Fibroblast of lung (primary cell): ENCODE measurements at places on chromosomes 11 and 22. TPM values are rescaled to one million over a fixed set of nuclear protein-coding genes. Genes with fewer than 3 reads are reported as not detected.

- peaks cover 3% of the 10 kb centered on the region for H3K4me1 ChIP-seq
- no peak overlapping the region for H3K4me3 ChIP-seq
- H3K27me3 ChIP-seq = no peaks in the 10 kb centered on the region
- H3K36me3 ChIP-seq = no peaks in the 10 kb centered on the region
These were observed 24.7 kb downstream of the CELSR1 start for GRCh38 chr22:46512683-46513082.

DNA sequence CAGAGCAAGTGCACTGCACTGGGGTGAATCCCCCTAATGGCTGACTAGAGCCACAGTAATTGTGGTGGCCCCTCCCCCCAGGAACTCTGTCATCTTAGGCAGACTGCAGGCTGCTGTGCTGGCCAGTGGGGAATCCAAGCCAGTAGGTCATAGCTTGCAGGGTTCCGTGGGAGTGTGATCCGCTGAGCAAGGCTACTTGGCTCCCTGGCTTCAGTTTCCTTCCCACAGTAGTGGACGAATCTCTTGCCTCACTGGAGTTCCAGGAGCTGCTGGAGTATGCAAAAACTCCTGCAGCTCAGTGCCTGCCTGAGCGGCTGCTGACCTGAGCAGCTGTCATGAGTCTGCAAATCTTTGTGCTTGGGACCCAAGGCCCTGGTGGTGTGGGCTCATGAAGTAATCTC lies 13.2 kb downstream of the OOSP3 start:
- no peak overlapping the region for H3K4me3 ChIP-seq
- H3K27ac ChIP-seq = no peak overlapping the region
- no peaks in the 10 kb centered on the region for H3K36me3 ChIP-seq
- no peaks in the 10 kb centered on the region for H3K4me1 ChIP-seq

GRCh38 chr11:77547863-77548551 lies 41.7 kb upstream of the AQP11 start:
- no peak overlapping the region for H3K4me3 ChIP-seq
- H3K27me3 ChIP-seq = no peaks in the 10 kb centered on the region
- no peaks in the 10 kb centered on the region for H3K36me3 ChIP-seq

GRCh38 chr11:118897721-118898310 lies 14.1 kb downstream of the CXCR5 start:
- H3K4me3 ChIP-seq = no peak overlapping the region
- H3K27me3 ChIP-seq = no peaks in the 10 kb centered on the region
- H3K4me1 ChIP-seq = no peaks in the 10 kb centered on the region
- no peak for DNase-seq
- peaks cover 32% of the 10 kb centered on the region for H3K36me3 ChIP-seq

Gene DDX25
- total RNA-seq = not detected in 2 replicates

DNA sequence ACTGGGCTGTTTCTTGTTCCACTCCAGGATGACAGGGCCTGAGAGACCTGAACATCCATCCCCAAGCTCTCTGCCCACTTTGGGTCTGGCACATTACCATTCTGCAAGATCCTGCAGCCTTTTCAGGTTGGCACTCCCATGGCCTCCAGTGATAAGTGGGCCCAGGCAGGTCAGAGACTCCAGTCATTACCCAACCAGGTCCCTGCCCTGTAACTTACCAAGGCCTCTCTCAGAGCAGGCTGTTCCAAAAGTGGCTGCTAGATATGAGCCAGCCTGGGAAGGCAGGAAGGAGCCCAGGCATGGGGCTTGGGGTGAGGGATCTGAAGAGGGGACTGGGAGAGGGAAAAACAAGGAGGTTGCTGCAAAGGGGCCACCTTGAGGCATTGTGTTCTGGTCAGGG lies 35.9 kb downstream of the KCNQ1OT1 start:
- DNase-seq = no peak
- no peak overlapping the region for H3K4me3 ChIP-seq
- H3K27me3 ChIP-seq = no peaks in the 10 kb centered on the region
- H3K27ac ChIP-seq = no peak overlapping the region
- H3K36me3 ChIP-seq = no peaks in the 10 kb centered on the region

GRCh38 chr11:66050581-66051231 lies 1.5 kb upstream of the SF3B2 start:
- H3K27me3 ChIP-seq = peaks cover 12% of the 10 kb centered on the region
- H3K36me3 ChIP-seq = peaks cover 6% of the 10 kb centered on the region
- H3K27ac ChIP-seq = peak overlapping the region; percentile 94
- H3K4me3 ChIP-seq = no peak overlapping the region
- H3K4me1 ChIP-seq = peaks cover 4% of the 10 kb centered on the region
- no peak for DNase-seq

Gene GAL3ST1
- 0.17 TPM in 1 of 2 replicates, not detected in the other for total RNA-seq

DNA sequence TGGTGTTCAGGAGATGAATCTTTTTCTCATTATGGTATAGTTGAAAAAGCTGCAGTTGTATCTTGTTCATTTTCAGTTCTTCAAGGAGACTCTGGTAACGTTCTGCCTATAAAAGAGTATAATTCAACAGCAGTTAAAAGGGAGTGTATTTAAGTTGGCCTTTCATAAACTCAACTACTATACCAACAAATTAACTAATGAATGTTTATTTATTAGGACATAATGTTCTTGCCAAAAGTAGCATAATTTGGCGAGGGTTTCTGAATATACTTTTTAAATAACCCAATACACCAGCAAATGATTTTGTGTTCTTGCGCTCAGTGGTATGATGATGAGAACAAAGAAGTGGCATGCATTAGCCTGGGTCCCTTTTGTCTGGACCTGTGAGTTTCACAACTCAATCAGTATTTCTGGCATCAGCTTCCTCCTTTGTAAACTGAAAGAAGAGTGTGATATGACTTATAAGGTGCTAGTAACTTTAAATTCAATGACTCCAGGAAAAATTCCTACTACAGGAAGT lies 10.9 kb downstream of the SMC1B start:
- H3K4me1 ChIP-seq = no peaks in the 10 kb centered on the region
- no peak for DNase-seq
- no peak overlapping the region for H3K4me3 ChIP-seq
- H3K27ac ChIP-seq = no peak overlapping the region

DNA sequence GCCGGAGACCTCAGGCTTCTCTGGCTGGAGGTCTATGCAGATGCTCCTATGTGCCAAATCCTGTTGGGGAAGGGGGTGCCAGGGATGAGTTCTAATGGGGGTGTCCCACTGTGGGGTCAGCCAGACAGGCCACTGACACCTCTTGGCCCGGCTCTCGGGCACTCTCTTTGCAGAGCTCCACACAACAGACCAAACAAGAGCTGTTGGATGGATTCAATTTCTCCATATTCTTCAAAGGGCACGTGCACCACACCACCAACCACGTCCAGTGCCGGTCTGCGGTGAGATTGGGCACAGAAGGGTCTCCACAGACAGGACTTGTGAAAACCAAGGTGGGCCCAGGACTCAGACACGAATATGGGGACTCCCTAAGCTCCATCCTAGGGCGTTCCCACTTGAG lies 2.2 kb upstream of the RGL4 start:
- H3K36me3 ChIP-seq = no peaks in the 10 kb centered on the region
- H3K4me1 ChIP-seq = peaks cover 4% of the 10 kb centered on the region
- no peak for DNase-seq

DNA sequence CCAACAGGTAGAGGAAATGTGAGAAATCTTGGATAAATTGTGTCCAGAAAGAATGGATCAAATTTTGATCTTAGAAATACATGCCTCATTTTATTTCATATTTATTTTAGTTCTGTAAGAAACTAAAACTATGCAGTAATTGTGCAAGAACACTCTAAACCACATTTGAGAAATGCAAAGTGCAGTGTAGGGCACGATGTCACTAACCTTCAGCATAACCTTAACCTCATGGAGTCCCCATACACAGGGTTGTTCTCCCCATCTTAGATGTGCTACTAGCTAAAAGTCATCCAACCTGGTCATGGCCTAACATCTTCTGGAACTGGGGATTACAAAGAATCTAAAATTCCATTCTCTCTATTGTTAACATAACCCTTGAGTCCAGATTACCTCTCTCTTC lies 48.4 kb upstream of the ARHGAP42 start:
- DNase-seq = no peak
- peaks cover 3% of the 10 kb centered on the region for H3K4me1 ChIP-seq
- H3K27me3 ChIP-seq = no peaks in the 10 kb centered on the region
- H3K27ac ChIP-seq = no peak overlapping the region

Gene MRGPRX3
- not detected in 2 replicates for total RNA-seq

Gene OR8D4
- not detected in 2 replicates for total RNA-seq

DNA sequence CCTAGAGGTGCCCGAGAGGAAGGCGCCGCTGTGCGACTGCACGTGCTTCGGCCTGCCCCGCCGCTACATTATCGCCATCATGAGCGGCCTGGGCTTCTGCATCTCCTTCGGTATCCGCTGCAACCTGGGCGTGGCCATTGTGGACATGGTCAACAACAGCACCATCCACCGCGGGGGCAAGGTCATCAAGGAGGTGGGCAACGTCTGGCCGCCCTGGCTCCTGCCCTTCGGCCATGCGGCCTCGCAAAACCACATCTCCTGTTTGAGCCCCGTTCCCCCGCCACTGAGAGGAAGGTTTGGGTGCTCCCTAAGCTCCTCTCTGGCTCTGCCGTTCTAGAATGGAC lies 3.4 kb downstream of the SLC17A6 start:
- no peaks in the 10 kb centered on the region for H3K4me1 ChIP-seq
- H3K4me3 ChIP-seq = no peak overlapping the region
- DNase-seq = no peak
- H3K36me3 ChIP-seq = no peaks in the 10 kb centered on the region

- no peaks in the 10 kb centered on the region for H3K27me3 ChIP-seq
- no peak overlapping the region for H3K4me3 ChIP-seq
- no peaks in the 10 kb centered on the region for H3K36me3 ChIP-seq
- H3K4me1 ChIP-seq = no peaks in the 10 kb centered on the region
- H3K27ac ChIP-seq = no peak overlapping the region
These were observed 232.2 kb upstream of the PITPNB start for GRCh38 chr22:28151151-28151816.

GRCh38 chr22:20577549-20577975 lies 70.2 kb downstream of the MED15 start:
- no peak overlapping the region for H3K4me3 ChIP-seq
- peaks cover 33% of the 10 kb centered on the region for H3K36me3 ChIP-seq
- DNase-seq = no peak
- no peaks in the 10 kb centered on the region for H3K27me3 ChIP-seq

DNA sequence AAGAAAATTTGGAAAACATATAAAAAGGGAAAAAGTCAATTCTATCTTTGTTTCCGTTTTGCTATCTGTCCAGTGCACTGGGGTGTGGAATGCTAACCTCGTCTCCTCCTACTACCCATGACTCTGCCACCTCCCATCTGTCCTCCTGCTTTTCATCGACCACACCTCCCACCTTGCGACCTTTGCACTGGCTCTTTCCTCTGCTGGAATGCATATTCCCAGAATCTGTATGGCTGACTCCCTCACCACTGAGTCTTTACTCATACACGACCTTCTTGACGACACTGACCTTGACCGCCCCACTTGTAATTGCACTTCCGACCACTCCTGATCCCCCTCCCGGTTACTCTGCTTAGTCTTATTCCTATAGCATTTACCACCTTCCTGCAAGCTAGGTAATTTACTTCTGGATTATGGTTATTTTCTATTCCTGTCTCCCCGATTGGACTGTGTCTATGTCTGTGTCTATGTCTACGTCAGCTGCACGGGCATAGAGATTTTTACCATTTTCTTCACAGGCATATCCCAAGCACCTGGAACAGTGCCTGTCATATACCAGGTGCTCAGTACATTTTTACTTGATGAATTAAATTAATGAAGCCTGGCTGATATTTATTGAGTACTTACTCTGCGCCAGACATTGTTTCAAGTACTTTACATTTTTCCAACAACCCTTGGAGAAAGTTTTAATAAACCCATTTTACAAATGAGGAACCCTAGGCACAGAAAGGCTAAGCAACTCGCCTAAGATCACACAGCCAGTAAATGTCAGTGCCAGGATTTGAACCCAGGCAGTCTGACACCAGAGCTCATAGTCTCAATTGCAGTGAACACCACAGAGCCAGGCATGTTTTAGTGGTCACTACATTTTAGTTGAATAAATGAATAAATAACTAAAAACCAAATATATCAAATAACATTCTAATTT lies 89.3 kb upstream of the SLC22A12 start:
- no peaks in the 10 kb centered on the region for H3K4me1 ChIP-seq
- no peak for DNase-seq
- no peak overlapping the region for H3K4me3 ChIP-seq
- H3K36me3 ChIP-seq = no peaks in the 10 kb centered on the region

Gene CNGA4
- total RNA-seq = 0.17 TPM in 1 of 2 replicates, not detected in the other

DNA sequence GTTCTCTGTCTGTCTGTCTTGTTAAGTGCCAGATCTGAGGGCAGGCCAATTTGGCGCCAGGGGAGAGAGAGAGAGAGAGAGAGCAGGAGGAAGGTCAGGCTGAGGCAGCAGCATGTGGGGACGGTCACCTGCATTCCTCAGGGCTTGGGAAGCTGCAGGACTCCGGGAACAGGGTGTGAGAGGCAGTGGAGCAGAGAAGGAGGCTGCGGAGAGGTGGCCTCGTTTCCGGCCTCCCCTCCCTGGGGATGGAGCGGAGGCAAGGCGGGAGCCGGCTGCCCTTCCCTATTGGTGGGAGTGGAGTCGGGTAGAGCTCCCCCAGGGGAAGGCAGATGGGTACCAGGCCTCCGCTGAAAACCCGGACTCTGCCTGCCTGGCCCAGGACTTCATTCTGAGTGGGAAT lies 9.7 kb downstream of the CLMP start:
- DNase-seq = no peak
- no peaks in the 10 kb centered on the region for H3K27me3 ChIP-seq
- H3K4me3 ChIP-seq = no peak overlapping the region
- peaks cover 36% of the 10 kb centered on the region for H3K4me1 ChIP-seq
- peaks cover 3% of the 10 kb centered on the region for H3K36me3 ChIP-seq

Gene SLC6A5
- total RNA-seq = not detected in 2 replicates

Gene IFITM1
- 21.1 and 41.6 TPM in 2 replicates for total RNA-seq

DNA sequence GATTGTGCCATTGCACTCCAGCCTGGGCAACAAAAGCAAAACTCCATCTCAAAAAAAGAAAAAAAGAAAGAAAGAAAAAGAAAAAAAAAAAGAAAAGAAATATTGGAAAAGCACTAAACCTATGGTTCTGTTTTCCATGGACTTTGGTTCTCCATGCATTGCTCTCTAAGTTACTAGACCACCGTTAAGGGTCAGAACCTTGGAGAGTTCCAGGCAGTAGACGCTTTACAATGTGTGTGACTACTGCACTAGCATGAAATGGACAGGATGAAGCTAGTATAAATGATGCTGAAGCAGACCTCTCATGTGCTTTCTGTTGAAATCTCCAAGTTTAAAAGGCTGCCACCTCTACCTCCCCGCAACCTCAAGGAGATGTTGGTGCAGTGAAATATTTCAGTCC lies 63.5 kb downstream of the SIK2 start:
- H3K27me3 ChIP-seq = no peaks in the 10 kb centered on the region
- peak; percentile 73 for DNase-seq

GRCh38 chr11:65243797-65244196 lies 18.0 kb upstream of the POLA2 start:
- no peaks in the 10 kb centered on the region for H3K4me1 ChIP-seq
- DNase-seq = no peak
- no peaks in the 10 kb centered on the region for H3K27me3 ChIP-seq
- H3K36me3 ChIP-seq = no peaks in the 10 kb centered on the region
- no peak overlapping the region for H3K4me3 ChIP-seq
- H3K27ac ChIP-seq = no peak overlapping the region

- H3K27ac ChIP-seq = no peak overlapping the region
- H3K4me3 ChIP-seq = no peak overlapping the region
- no peaks in the 10 kb centered on the region for H3K4me1 ChIP-seq
- DNase-seq = peak; percentile 15
- H3K27me3 ChIP-seq = no peaks in the 10 kb centered on the region
These were observed 78.7 kb downstream of the PIWIL3 start for GRCh38 chr22:24695561-24696511.

Gene DRICH1
- total RNA-seq = 0.26 TPM in 1 of 2 replicates, not detected in the other

GRCh38 chr11:72636376-72636775 lies 37.8 kb downstream of the PDE2A start:
- peaks cover 23% of the 10 kb centered on the region for H3K27me3 ChIP-seq
- no peak overlapping the region for H3K4me3 ChIP-seq
- no peaks in the 10 kb centered on the region for H3K36me3 ChIP-seq
- no peak overlapping the region for H3K27ac ChIP-seq
- H3K4me1 ChIP-seq = no peaks in the 10 kb centered on the region
